ENCODE measurements at places on chromosomes 4 and X. TPM values are rescaled to one million over a fixed set of nuclear protein-coding genes. Genes with fewer than 3 reads are reported as not detected.

F8A3 gene
- total RNA-seq = 2.2 TPM

TLR6 gene
- 1.8 TPM for total RNA-seq

DCAF4L1 gene
- 0.13 TPM for total RNA-seq

RUFY3 gene
- 16.3 TPM for total RNA-seq

ATOH1 gene
- not detected for total RNA-seq

RNF113A gene
- 20.4 TPM for total RNA-seq

SPANXN3 gene
- total RNA-seq = not detected

RAB39B gene
- not detected for total RNA-seq

ARX gene
- not detected for total RNA-seq

ZCCHC12 gene
- not detected for total RNA-seq

CCNQ gene
- total RNA-seq = 20.4 TPM

SYP gene
- total RNA-seq = not detected

ACE2 gene
- total RNA-seq = not detected

MAGT1 gene
- total RNA-seq = 69.2 TPM

AMELX gene
- total RNA-seq = not detected

GAGE12F gene
- not detected for total RNA-seq

BMP3 gene
- total RNA-seq = 0.08 TPM

CXCL11 gene
- total RNA-seq = not detected

RNF150 gene
- total RNA-seq = 7.4 TPM

CENPI gene
- 6.5 TPM for total RNA-seq

RIBC1 gene
- total RNA-seq = 0.65 TPM

CPLX1 gene
- not detected for total RNA-seq

MBNL3 gene
- 3.8 TPM for total RNA-seq

GPR50 gene
- not detected for total RNA-seq

CT83 gene
- total RNA-seq = not detected

TLR3 gene
- 3.7 TPM for total RNA-seq

HERC6 gene
- total RNA-seq = 6.6 TPM

FAM184B gene
- total RNA-seq = not detected

ETDB gene
- not detected for total RNA-seq

DUSP9 gene
- total RNA-seq = 0.39 TPM

F8A2 gene
- not detected for total RNA-seq

ATP8A1 gene
- total RNA-seq = 0.78 TPM

RNF128 gene
- total RNA-seq = 1.6 TPM

PDLIM3 gene
- total RNA-seq = 15.9 TPM

PNMA6A gene
- total RNA-seq = 0.80 TPM

Data from epithelial cell of alveolus of lung (primary cell).